ENCODE measurements at places on chromosomes 1 and 21. TPM values are rescaled to one million over a fixed set of nuclear protein-coding genes. Genes with fewer than 3 reads are reported as not detected.

DNA sequence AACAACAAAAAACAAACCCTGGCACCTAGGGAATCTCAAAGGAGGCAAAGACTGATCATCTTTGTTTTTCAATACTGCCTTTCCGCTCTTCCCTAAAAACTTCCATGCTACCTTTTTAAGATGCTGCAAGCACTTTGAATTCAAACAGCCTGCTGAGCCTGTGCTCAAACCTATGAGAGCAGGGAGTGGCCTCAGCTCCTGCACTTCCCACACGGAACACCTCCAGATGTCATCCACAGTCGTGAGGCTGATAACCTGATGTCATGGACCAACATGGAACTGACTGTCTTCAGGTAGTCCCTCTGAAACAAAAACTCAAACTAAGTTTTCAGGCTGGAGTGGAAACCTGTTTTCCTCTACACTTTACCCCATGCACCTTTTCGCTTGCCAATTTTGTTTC is 46.8 kb downstream of the DESI2 start:
- H3K36me3 ChIP-seq = peaks cover 66% of the 10 kb centered on the region
- no peaks in the 10 kb centered on the region for H3K4me1 ChIP-seq
- DNase-seq = no peak
- H3K27ac ChIP-seq = no peak overlapping the region
- H3K4me3 ChIP-seq = no peak overlapping the region

The CD84 gene
- 20.7 TPM for total RNA-seq

DNA sequence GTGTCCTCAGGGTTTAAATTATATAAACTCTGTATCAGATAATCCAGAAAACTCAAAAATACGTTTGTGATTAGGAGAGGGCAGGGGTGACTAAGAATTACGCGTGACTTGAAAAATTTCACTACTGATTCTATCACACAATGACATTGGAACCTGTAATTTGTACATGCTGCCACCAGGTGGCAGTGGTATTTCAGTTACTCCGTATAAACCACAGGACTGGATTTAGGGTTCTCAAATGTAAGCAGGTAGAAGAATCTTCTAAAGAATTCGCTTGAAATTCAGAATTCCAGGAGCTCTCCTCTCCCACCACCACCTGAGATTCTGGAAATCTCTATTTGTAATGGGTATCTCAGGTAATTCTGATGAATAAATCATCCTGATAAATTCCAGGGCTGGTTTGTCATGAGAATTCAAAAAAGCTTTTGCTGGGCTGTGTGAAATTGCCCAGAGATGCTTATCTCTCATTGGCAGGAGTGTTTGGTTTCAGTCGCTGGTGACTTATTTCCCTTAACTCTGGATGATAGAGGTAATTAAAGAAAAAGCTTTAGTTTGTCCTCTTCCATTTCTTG is 1.7 kb upstream of the KRTAP7-1 start:
- H3K27me3 ChIP-seq = no peaks in the 10 kb centered on the region
- no peak for DNase-seq
- H3K4me3 ChIP-seq = no peak overlapping the region
- H3K27ac ChIP-seq = no peak overlapping the region
- no peaks in the 10 kb centered on the region for H3K36me3 ChIP-seq

GRCh38 chr1:110155878-110156522 is 5.7 kb downstream of the SLC6A17 start:
- H3K4me1 ChIP-seq = no peaks in the 10 kb centered on the region
- peaks cover 48% of the 10 kb centered on the region for H3K27me3 ChIP-seq
- DNase-seq = peak; percentile 79
- H3K4me3 ChIP-seq = no peak overlapping the region
- H3K27ac ChIP-seq = no peak overlapping the region

DNA sequence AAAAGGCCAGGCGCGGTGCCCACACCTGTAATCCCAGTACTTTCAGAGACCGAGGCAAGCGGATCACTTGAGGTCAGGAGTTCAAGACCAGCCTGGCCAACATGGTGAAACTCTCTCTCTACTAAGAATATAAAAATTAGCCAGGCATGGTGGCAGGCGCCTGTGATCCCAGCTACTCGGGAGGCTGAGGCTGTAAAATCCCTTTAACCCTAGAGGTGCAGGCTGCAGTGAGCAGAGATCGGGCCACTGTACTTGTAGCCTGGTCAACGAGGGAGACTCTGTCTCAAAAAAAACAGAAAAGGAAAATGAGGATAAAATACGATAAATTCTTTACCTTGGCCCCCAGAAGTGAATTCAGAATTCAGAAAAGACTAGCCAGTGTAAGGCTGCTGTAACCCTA is 1.6 kb downstream of the TMEM50B start:
- peaks cover 18% of the 10 kb centered on the region for H3K4me1 ChIP-seq
- H3K36me3 ChIP-seq = no peaks in the 10 kb centered on the region
- no peak for DNase-seq
- peak overlapping the region; percentile 93 for H3K4me3 ChIP-seq

The CD1B gene
- total RNA-seq = 0.61 TPM

The FCRL4 gene
- not detected for total RNA-seq

DNA sequence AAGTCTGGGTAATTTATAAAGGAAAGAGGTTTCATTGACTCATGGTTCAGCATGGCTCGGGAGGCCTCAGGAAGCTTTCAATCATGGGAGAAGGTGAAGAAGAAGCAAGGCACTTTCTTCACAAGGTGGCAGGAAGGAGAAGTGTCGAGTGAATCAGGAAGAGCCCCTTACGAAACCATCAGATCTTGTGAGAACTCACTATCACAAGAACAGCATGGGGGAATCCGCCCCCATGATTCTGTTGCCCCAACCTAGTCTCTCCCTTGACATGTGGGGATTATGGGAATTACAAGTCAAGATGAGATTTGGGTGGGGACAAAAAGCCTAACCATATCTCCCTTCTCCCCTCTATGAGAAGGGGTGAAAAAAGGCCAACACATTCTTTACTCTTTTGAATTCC is 11.2 kb upstream of the IVNS1ABP start:
- no peaks in the 10 kb centered on the region for H3K4me1 ChIP-seq
- DNase-seq = no peak
- no peaks in the 10 kb centered on the region for H3K27me3 ChIP-seq
- H3K36me3 ChIP-seq = no peaks in the 10 kb centered on the region
- no peak overlapping the region for H3K27ac ChIP-seq

DNA sequence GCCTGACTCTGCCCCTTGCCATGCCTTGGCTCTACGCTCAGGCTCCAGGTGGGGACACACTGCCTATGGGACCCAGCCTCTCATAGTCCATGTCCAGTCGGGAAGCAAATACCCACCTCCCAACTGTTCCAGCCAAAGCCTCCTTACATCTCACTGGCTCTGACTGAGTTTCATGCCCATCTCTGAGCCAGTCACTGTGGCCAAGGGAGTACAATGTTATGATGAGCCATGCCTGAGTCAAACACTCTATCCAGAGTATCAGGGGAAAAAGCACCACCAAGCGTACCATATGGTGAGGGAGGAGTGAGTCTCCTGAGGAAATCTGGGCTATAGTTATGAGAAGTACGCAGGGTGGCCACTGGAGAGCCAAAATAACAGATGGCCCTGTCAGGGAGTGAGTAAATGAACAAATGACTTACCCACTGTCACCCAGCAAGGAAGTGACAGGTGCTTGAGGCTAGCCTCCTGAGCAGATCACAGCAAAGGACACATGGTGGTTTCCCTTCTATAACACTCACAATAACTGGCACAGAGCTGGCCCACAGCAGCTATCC is 236.6 kb upstream of the GJB5 start:
- H3K36me3 ChIP-seq = no peaks in the 10 kb centered on the region
- no peak overlapping the region for H3K27ac ChIP-seq
- no peaks in the 10 kb centered on the region for H3K4me1 ChIP-seq

- no peak overlapping the region for H3K27ac ChIP-seq
- H3K4me1 ChIP-seq = no peaks in the 10 kb centered on the region
- DNase-seq = no peak
Observed at GRCh38 chr1:119737040-119737682, 25.4 kb downstream of the PHGDH start.

GRCh38 chr1:9687874-9688582 is 36.5 kb downstream of the PIK3CD start:
- H3K4me1 ChIP-seq = peaks cover 28% of the 10 kb centered on the region
- DNase-seq = peak; percentile 70
- peak overlapping the region; percentile 69 for H3K4me3 ChIP-seq
- no peaks in the 10 kb centered on the region for H3K27me3 ChIP-seq
- H3K27ac ChIP-seq = no peak overlapping the region

GRCh38 chr1:186925881-186926669 is 97.3 kb downstream of the PLA2G4A start:
- H3K27ac ChIP-seq = no peak overlapping the region
- no peaks in the 10 kb centered on the region for H3K36me3 ChIP-seq
- no peak overlapping the region for H3K4me3 ChIP-seq
- DNase-seq = no peak

The RGS4 gene
- total RNA-seq = 0.81 TPM

GRCh38 chr1:36709869-36710481 is 227.3 kb upstream of the CSF3R start:
- DNase-seq = no peak
- no peaks in the 10 kb centered on the region for H3K4me1 ChIP-seq
- no peaks in the 10 kb centered on the region for H3K36me3 ChIP-seq
- peaks cover 45% of the 10 kb centered on the region for H3K27me3 ChIP-seq
- H3K4me3 ChIP-seq = no peak overlapping the region

The TRAF5 gene
- total RNA-seq = 9.8 TPM

The BLACAT1 gene
- total RNA-seq = 0.84 TPM

The C1QTNF12 gene
- 2.6 TPM for total RNA-seq

The BMP8B gene
- 2.7 TPM for total RNA-seq

The SLAMF9 gene
- not detected for total RNA-seq

The RIPPLY3 gene
- total RNA-seq = not detected

DNA sequence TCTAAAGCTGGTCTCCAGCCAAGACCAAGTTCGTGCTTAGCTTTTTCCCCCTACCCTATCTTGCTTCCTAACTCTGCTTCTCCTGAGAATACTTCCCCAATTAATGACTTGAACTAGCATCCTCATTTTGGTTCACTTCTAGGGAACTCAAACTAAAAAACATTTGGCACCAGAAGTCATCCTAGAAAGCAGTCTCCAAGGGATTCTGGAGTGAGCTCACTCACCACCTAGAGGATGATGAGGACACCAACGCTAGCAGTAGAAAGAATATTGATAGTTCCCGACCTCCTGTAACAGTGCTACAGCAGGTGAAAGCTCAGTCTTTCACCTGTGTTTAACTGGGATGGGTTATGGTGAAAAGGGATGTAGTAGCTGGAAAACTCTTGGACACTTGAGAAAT is 4.7 kb upstream of the PSMB2 start:
- no peak for DNase-seq
- H3K27ac ChIP-seq = no peak overlapping the region
- H3K4me3 ChIP-seq = no peak overlapping the region

- no peak overlapping the region for H3K27ac ChIP-seq
- no peak for DNase-seq
- no peak overlapping the region for H3K4me3 ChIP-seq
- H3K27me3 ChIP-seq = no peaks in the 10 kb centered on the region
Observed at GRCh38 chr1:30919025-30919881, 10.7 kb upstream of the SDC3 start.

GRCh38 chr1:112501810-112502641 is 6.7 kb upstream of the WNT2B start:
- peaks cover 11% of the 10 kb centered on the region for H3K27me3 ChIP-seq
- no peak overlapping the region for H3K27ac ChIP-seq
- peak; percentile 85 for DNase-seq
- no peaks in the 10 kb centered on the region for H3K36me3 ChIP-seq
- peaks cover 9% of the 10 kb centered on the region for H3K4me1 ChIP-seq

DNA sequence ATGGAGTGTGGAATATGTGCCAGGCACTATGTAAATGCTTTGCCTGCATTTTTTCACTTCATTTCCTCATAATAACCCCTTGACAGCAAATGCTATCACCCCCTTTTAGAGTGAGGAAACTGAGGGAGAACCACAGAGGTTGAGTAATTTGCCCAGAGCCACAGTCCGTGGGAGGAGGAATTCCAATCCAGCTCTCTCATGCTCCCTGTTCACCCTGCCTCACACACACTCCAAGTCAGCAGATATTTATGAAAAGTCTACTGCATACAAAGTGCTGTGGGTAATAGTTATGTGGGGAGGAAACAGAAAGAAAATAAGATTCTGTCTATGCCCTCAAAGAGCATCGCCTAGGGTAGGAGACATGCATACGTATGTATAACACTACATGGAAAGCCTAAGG is 30.9 kb upstream of the RBM15 start:
- no peaks in the 10 kb centered on the region for H3K36me3 ChIP-seq
- no peak overlapping the region for H3K4me3 ChIP-seq
- no peak for DNase-seq
- H3K27ac ChIP-seq = no peak overlapping the region
- H3K4me1 ChIP-seq = peaks cover 6% of the 10 kb centered on the region

DNA sequence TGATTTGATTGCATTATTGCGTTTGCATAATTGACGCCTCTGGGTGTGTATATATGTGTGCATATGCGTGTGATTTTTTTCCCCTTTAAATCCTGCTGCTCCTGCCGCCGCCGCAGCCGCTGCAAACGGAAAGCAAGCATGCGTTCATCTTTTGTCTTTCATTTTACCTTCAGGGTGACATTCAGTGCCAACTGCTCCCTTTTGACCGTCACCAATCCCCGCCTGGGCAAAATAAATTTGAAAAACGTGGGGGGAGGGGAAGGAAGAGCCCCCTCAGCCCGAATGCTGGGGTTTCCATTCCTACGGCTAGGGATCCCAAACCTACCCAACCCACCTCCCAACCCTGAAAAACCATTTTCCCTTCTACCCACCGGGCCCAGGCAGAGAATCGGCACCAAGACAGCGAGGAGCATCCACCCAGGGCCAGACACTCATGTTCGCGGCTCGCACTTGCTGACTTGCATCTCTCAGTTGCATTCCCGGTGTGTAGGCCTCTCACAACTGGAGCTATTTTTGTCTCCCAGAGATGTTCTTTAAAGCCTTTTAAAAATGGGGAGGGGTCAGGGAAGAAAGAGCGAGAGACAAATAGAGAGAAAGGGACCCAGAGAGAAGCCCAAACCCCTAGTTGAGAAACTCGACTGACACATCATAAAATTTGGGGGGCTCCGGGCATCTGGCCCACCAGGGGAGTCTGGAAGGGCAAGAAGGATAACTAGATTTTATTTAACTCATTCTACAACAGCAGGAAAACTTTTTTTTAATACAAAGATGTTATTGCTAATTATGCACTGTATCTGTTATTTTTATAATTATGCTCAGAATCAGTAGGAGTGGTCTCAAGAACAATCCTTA is 367.1 kb upstream of the ESRRG start:
- no peaks in the 10 kb centered on the region for H3K4me1 ChIP-seq
- peaks cover 17% of the 10 kb centered on the region for H3K27me3 ChIP-seq
- no peak for DNase-seq
- H3K27ac ChIP-seq = no peak overlapping the region
- H3K4me3 ChIP-seq = peak overlapping the region; percentile 28

The SH2D1B gene
- 1.9 TPM for total RNA-seq

GRCh38 chr21:24276204-24276603 is 1331.1 kb downstream of the MRPL39 start:
- H3K36me3 ChIP-seq = no peaks in the 10 kb centered on the region
- H3K27me3 ChIP-seq = no peaks in the 10 kb centered on the region
- no peak for DNase-seq
- H3K4me3 ChIP-seq = no peak overlapping the region
- H3K27ac ChIP-seq = no peak overlapping the region

GRCh38 chr1:117818456-117818855 is 111.0 kb downstream of the GDAP2 start:
- H3K4me3 ChIP-seq = no peak overlapping the region
- no peaks in the 10 kb centered on the region for H3K27me3 ChIP-seq
- H3K27ac ChIP-seq = no peak overlapping the region
- H3K4me1 ChIP-seq = peaks cover 16% of the 10 kb centered on the region
- no peaks in the 10 kb centered on the region for H3K36me3 ChIP-seq
- no peak for DNase-seq
